ENCODE measurements at places on chromosomes 3 and 15.

- no peak for DNase-seq
These were observed 17.0 kb upstream of the PCSK6 start for GRCh38 chr15:101506491-101506890.

DNA sequence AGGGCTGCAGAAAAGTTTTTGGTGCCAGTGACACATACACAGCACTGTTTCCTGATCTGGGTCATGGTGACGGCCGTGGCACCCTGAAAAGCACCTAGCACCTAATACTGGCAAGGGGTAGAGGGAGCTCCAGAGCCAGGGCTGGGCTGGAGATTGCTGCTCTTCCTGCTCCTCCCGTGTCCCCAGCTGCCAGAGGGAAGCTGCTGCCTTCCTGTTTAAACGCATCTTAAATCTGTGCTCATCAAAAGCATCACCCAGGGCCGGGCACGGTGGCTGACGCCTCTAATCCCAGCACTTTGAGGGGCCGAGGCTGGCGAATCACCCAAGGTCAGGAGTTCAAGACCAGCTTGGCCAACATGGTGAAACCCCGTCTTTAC is 156.7 kb upstream of the MEF2A start:
- DNase-seq, result peak; percentile 49

GRCh38 chr15:72456684-72457083 is 17.4 kb upstream of the ARIH1 start:
- no peak for DNase-seq

GRCh38 chr3:62665627-62666437 is 209.4 kb downstream of the CADPS start:
- DNase-seq, result peak; percentile 47

GRCh38 chr3:45566196-45566595 is 28.4 kb upstream of the LIMD1 start:
- DNase-seq, result no peak

DNA sequence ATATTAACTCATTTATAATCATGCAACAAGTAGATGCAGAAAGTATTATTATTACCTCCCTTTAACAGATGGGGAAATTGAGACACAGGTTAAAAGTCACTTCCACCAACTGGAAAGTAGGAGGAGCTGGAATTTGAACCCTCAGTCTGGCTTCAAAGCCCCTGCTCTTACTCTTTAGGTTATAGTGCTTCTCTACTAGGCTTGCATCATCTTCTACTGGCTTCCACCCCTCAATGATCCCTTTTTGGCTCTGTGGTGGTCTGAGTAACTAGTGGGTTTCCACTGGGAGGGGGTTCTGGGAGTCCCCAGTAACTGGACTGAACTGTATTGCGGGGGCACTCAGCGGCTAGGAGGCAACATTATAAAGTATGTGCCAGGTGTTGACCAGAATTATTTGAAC is 91.0 kb downstream of the CTNNB1 start:
- no peak for DNase-seq

- peak; percentile 6 for DNase-seq
These were observed 88.2 kb downstream of the AP4E1 start for GRCh38 chr15:50996641-50997040.

DNA sequence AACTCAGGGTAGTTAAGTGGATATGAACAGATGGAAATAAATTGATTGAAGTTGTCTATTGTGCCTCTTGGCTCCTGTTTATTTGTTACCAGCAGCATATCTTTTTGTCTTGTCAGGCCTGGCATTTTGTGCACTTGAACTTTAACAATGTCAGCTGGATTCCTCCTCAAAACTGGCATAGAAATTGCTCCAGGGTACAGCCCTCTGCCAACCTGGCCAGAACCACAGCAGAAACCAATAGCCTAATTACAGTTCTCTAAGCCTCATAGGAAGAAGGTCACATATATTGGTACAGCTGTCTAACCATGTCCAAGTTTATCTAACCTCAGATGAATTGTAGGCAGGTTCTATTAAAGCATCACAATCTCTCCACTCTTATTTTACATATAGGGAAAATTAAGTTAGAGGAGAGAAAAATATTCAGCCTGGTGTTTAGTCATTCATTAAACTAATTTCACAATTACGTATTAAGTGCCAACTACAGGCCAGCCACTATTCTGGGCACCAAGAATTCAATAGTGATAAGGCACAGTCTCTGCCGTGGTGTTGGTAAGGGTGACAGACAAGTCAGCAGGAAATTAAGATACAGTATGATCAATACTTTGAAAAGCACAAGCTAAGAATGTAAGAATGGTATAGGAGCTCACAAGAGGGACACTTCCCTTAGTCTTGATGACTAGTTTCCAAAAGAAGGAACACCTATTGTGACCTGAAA is 452.9 kb upstream of the NECTIN3 start:
- no peak for DNase-seq

DNA sequence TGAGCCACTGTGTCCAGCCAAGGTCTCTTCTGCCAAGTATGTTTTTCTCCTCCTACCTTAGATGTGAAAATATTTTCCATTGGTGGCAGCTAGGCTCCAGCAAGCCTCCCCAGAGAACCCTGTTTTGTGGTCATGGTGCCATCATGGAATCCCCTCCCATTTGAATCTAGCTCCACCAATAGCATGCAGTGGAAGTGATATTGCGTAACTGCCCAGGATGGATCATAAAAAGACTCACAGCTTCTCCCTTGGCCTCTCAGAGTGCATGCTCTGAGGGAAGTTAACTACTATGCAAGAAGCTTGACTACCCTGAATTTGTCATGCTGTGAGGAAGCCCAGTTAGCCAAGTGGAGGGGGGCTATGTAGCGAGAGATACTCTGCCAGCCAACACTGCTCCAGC is 27.5 kb downstream of the CRYGS start:
- DNase-seq, result no peak

DNA sequence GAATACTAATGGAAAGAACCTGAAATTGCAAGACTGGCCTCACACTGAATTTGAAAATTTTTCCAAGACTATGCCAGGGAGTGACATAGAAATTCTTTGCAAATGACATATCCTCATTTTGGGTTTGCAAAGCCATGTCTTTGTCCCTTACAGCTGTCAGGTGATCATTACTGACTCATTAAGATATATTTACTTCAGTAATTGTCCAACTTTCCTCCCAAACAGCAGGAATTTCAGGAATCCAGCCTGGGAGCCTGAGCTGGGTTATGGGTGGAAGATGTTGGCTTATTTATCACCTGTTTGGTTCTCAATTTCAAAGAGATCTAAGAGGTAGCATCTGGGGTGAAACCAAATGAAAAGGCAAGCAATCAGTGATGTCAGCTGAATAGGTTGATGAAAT is 111.6 kb upstream of the ACP3 start:
- no peak for DNase-seq

DNA sequence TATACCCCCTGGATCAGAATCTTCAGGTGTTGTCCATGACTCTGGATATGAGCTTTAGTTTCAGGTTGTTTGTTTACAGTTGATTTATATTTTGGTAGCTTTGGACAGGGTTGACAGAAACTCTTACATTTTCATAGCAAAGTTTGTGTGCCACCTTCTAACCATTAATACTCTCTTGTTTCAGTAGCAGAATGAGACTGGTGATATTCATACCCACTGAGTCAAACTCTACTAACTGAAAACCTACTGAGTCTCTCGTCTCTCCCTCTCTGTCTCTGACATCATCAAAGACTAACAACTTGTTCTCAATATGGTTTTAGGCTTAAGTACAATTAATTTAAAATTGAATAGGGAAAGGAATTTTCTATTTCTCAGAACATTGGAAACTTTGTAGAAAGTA is 282.3 kb downstream of the CNTN6 start:
- DNase-seq, result no peak

DNA sequence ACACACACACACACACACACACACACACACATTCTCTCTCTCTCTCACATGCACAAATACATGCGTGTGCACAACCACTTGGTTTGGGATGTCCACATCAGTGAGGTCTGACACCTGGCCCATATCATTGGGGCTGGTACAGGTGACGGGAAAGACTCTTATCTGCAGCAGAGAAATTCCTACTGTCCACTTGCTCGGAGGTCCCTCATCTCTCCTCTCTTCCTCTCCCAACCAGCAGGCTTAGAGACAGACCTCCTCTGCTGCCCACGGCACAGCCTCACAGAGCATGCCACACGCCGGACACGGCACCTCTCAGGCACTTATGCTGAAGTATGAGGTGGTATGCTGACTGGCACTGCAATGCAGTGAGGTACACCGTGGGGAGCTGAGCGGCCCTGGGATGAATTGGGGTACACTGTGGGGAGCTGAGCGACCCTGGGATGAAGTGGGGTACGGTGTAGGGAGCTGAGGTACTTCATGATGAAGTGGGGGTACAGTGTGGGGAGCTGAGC is 41.7 kb downstream of the MAGEF1 start:
- DNase-seq, result no peak

DNA sequence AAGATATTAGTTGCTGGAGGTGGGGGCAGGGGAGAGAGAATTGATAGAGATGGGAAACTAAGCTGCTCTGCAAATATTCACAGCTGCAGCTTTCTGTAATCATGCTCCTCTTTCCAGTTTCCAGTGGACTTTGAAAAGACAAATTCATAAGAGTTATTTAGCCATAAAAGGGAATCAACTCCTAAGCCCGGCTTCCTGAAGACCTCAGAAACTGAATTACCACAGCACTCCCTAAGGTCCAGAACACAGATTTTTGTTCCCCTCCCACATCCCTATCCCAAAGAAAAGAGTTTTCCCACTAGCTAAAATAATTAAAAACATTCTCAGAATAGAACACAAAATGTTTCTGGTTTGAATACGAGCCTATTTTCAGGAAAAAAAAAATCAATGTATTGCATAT is 871.8 kb upstream of the NR2F2 start:
- DNase-seq, result no peak

DNA sequence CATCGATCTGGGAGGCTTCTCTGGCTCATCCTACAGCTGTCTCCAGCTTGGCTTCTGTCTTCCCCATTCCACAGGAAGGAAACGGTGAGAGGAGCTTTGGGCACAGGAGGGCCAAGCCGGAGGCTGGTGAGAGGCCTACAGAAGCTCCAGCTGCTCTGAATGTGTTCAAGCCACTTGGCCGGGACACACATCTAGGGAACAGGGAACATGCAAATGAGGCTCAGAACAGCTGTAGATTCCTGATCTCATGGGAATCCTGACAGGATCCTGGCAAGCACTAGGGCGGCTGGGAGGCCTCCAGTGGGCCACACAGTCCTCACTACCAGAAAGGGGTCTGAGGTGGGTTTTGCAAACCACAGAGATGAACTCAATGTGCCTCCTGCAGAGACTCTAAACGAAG is 13.7 kb downstream of the SEMA5B start:
- DNase-seq, result no peak

GRCh38 chr15:67735896-67736295 is 89.4 kb upstream of the SKOR1 start:
- DNase-seq, result no peak

DNA sequence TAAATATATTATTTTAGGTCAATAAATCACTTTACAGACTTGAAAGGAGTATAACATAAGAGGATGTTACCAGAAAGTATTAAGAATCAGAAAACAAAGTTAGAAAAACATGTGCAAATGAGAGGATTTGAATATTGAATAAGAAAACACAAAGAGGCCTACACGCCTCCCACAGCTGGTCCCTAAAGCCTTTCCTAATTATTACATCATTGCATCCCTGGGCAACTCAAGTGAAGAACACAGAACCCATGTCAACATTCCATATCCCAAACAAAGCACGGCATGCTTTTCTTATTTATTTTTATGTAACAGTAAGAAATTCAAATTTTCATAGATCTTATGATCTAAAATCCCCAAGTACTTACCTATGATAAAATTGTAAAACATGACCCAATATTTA is 61.2 kb downstream of the HERC1 start:
- peak; percentile 5 for DNase-seq

GRCh38 chr3:134083626-134084241 is 54.0 kb upstream of the SLCO2A1 start:
- no peak for DNase-seq

GRCh38 chr15:98150536-98150935 is 190.0 kb downstream of the ARRDC4 start:
- DNase-seq, result no peak

- DNase-seq, result no peak
These were observed 20.1 kb upstream of the PRR20G start for GRCh38 chr3:127307916-127308315.

- DNase-seq, result peak; percentile 81
These were observed 48.7 kb upstream of the HACD2 start for GRCh38 chr3:123633530-123633929.

- DNase-seq, result no peak
These were observed 17.1 kb upstream of the SLC30A4 start for GRCh38 chr15:45539680-45540079.

GRCh38 chr3:107142171-107142570 is 235.1 kb upstream of the CCDC54 start:
- no peak for DNase-seq

DNA sequence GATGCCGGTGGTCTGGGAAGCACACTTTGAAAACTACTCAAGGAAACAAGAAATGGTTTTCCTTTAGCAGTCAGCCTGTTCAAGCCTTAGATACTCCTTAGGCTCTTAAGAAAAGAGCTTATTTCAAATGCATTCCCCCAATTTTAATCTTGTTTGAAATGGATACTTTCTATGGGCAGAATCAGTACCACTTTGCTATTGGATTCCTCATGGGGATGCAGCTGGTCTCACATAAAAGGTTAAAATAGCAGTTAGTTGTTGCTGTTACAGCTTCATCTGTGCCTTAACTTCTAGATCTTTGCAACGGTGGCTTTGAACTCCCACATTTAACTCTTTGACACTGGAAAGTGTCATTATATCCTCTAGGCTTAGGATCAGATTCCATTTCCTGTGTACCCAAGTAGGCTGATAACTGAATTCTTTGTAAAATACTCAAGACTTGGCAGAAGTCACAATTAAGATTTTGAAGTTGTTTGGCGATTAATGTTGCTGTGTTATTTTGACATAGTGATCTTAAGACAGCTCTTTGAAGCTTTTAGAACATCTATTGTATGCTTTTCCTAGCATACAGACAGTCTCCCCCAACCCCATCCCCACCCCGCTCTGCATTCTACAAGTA is 2.2 kb downstream of the THBS1 start:
- DNase-seq, result no peak

GRCh38 chr15:57994221-57995049 is 71.1 kb downstream of the ALDH1A2 start:
- DNase-seq, result no peak

- DNase-seq, result no peak
These were observed 787.9 kb upstream of the LMCD1 start for GRCh38 chr3:7713724-7714123.

DNA sequence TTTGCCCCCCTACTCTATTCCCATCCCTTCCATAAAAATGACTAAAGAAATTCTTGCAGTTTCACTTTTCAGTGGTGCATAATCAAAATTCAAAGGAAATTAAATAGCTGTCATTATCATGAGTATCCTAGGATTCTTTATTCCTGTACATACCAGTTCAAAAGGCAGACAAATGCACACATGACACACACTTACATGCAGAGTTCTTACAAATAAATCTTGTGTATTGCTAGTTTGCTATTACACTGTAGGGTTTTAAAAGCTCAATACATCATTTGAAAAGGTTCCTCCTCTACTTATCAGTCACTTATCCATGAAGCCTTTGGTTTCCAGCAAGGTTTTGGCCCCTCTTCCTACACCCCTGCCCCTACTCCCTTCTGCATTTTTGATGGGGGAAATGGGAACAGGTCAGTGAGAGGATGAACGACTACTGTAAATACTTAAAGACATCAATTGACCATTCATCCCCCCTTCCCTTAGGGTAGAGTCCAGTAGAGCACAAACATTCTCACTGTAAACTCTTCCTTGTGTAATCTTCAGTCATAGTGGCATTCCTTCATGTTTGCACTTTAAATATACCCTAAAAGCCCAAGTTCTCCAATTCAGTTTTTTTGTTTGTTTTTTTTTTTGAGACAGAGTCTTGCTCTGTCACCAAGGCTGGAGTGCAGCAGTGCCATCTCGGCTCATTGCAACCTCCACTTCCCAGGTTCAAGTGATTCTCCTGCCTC is 92.6 kb downstream of the SUCLG2 start:
- no peak for DNase-seq
